ENCODE measurements at places on chromosomes 16 and 17. TPM values are rescaled to one million over a fixed set of nuclear protein-coding genes. Genes with fewer than 3 reads are reported as not detected.

Gene PARD6A
- total RNA-seq: 2.2 TPM

Gene HYDIN
- 0.48 TPM for total RNA-seq

Gene DPEP1
- total RNA-seq: 0.99 TPM

Gene ERBB2
- total RNA-seq: 34.4 TPM

Gene MYCBPAP
- 0.63 TPM for total RNA-seq

Gene DPEP2
- total RNA-seq: not detected

Gene COG7
- total RNA-seq: 17.2 TPM

Gene CHST5
- 0.16 TPM for total RNA-seq

Gene NEUROD2
- total RNA-seq: not detected

Gene GNAO1
- 1.2 TPM for total RNA-seq

Gene TNP2
- not detected for total RNA-seq

Gene KRTAP9-8
- total RNA-seq: not detected

Gene HES7
- 2.1 TPM for total RNA-seq

Gene DNAJA2
- 81.3 TPM for total RNA-seq

Gene SLC6A2
- 0.14 TPM for total RNA-seq

Gene SOCS1
- 9.8 TPM for total RNA-seq

Gene CEP20
- total RNA-seq: 41.7 TPM
